ENCODE measurements at places on chromosomes 11 and 22.

DNA sequence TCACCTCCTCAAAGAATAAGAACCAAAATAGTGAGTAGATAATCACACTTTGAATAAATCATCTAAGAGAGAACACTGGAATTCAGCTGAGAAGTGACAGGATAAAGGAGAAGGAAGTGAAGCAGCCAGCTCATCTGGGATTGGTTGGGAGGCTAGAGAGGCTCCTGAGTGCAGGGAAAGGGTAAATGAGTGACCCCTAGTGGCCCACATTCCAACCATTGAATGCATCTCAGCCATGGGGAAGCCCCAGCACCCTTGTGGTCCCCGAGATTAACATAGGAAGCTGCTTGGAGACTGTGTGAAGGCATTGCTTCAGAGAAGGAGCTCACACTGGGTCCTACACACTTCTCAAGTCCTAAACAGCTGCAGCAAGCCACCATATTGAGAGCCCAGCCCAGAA, 82.3 kb downstream of the JRKL start:
- DNase-seq: no peak

- peak; percentile 22 for DNase-seq
These were observed 11.5 kb downstream of the CSNK1E start for GRCh38 chr22:38305471-38306448.

GRCh38 chr11:97772705-97773104, 1248.0 kb upstream of the CNTN5 start:
- no peak for DNase-seq

GRCh38 chr22:38753948-38754750, 1.6 kb downstream of the SUN2 start:
- DNase-seq: no peak

- DNase-seq: no peak
These were observed 217.3 kb upstream of the NARS2 start for GRCh38 chr11:78791964-78792363.

GRCh38 chr11:69669486-69669885, 5.7 kb downstream of the LTO1 start:
- no peak for DNase-seq

DNA sequence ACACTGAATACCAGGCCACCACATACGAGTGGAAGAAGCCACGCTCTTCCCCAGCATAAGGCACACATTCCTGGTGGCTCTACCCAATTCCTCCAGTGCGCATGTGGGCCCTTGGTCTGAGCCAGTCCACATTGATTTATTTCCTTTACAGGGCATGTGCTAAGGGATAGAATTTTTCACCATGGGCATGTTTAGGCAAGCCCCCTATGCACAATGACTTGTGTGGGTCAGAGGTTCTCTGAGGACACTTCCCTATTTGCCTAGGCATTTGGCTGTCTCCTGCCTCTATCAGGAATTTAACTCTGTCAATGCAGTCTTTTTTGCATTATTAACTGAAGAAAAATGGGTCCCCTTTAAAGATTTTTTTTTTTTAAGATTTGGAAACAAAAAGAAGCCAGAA, 718.1 kb downstream of the NTM start:
- no peak for DNase-seq

GRCh38 chr11:8587915-8588314, 6.1 kb downstream of the STK33 start:
- DNase-seq: no peak

DNA sequence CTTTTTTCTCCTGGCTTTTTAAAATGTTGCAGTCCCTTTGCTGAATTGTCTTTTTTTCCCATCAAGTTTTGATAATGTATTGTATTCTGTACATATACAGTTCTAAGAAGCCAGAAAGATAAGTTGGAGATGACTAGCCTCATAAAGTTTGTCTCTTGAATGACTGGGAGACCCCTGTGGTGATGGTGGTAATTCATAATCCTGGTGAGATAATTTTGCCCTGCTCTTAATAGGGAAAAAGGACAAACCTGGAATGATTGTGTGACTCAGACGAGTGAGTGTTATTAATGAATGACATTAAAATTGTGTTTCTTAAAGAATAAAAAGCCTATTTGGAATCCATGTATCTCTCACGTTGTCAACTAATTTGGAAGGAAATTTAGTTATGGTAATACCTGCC, 1.2 kb downstream of the HIKESHI start:
- no peak for DNase-seq

DNA sequence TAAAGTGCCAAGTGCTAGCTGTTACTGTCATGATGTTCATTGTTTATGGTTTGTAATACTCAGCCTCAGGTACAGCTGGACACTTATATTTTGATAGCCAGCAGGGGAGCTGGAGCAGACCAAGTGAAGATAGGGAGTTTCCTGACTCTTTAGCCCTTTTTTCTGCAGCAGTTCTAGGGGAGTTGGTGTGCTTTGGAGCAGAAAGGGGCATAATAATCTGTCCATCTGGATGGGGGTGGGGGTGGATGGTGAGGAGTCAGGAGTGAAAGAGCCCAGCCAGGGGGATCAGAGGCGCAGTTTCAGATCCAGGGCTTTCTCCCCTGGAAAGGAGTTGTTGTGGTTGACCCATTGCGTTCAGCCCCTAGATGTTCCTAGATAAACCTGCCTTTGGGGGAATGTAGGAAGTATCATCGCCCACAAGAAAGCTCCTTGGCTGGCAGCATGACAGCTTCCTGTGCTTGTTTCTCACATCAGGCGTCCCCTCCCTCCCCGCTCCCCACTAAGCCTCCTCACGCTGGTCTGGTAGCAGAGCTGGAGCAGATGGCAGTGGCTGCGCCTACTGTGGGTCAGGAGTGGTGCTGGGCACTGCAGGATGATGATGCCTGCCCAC, 41.9 kb downstream of the MED15 start:
- no peak for DNase-seq

DNA sequence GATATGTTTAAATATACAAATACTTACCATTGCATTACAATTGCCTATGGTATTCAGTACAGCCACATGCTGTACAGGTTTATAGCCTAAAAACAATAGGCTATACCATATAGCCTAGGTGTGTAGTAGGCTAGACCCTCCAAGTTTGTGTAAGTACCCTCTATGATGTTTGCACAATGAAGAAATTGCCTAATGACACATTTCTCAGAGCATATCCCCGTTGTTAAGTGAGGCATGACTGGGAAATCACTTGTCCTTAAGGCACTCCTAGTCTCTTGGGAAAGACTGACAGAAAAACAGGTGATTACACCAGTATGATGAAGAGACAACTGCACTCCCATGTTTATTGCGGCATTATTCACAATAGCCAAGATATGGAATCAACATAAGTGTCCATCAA, 187.2 kb downstream of the SPON1 start:
- DNase-seq: no peak

- no peak for DNase-seq
These were observed at the start of gene AP5B1 for GRCh38 chr11:65780770-65781151. TSS of gene AP5B1 (minus strand) at chr11:65780976. CDS start at chr11:65780591, 385 bp downstream.

DNA sequence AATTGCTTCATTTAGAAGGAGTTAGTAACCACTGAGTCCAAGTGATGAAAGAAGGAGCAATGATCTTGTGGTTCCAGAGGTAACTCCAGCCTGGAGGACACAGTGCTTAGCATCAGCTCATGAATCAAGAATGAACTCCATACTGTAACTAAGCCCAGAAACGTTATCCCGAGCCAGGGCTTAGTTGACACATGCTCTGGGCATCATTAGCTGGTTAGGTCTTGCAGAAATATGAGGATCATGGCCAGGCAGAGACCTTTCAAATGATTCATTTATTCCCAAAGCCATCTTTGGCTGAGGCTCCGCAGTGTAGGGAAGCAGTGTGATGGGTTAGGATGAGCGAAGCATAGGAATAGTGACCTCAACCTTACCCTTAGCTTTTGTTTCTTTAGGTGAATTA, 277.4 kb downstream of the FAM76B start:
- no peak for DNase-seq

- DNase-seq: no peak
These were observed 3.8 kb downstream of the MOB2 start for GRCh38 chr11:1482581-1483444.

DNA sequence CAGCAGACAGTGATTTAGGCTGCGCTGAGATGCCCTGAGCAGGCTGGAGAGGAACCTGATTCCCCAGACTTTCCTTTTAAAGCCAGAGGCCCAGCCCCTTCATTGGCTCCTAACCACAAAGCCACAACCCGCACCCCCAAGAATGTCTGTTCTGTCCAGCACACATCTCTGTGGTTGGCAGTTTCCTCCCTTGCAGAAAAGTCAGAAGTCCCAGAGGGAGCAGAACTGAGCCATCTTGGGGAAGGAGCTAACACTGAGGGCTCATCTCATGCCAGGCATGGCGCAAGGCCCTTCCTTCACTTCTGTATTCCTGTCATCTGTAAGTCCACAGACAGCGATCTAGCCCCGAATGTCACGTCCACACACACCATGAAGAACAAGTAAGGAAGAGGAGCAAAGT, 97.1 kb upstream of the SYT13 start:
- no peak for DNase-seq

DNA sequence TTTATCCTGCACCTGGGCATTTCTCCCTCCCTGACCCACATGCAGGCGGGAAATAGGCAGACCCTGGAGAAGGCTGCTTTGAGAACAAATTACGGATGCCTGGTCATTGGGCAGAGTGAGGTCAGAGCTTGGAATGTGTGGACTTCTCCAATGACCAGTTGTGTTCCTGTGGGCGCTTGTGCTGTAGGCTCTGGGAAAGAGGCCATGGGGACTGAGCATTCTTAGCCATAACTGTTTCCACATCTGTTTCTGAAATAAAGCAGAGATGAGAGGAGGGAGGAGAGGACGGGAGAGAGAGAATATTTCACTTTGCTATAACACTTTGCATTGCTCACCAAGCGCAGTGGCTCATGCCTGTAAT, 11.2 kb upstream of the TMEM184B start:
- DNase-seq: no peak

GRCh38 chr11:2377511-2378443, 667 bp downstream of the CD81 start:
- DNase-seq: no peak

DNA sequence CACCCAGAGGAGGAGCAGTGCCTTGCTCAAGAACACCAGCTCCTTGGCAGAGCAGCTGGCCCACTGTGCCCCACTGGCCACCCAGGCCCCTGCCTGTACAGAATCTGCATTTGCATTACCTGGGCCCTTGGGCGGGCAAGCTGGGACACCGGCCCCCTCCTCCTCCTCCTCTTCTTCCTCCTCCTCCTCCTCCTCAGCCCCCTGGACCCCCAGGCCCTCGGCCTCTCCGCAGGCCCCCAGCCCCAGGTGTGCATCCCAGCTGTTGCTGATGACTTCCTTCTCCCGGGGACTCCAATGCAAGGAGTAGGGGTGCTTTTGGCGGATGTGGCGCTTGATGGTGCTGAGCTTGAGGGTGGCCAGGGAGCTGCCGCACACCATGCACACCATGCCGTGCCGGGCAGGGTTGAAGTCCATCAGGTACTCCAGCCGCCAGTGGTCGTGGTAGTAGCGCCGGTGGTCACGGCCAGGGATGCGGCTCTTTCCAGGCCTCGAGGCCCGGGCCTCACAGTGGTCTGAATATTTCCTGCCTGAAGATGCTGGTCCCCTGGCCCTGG, 2.8 kb downstream of the ZFTA start:
- no peak for DNase-seq

GRCh38 chr22:28951969-28952521, 68.7 kb downstream of the ZNRF3 start:
- DNase-seq: no peak

DNA sequence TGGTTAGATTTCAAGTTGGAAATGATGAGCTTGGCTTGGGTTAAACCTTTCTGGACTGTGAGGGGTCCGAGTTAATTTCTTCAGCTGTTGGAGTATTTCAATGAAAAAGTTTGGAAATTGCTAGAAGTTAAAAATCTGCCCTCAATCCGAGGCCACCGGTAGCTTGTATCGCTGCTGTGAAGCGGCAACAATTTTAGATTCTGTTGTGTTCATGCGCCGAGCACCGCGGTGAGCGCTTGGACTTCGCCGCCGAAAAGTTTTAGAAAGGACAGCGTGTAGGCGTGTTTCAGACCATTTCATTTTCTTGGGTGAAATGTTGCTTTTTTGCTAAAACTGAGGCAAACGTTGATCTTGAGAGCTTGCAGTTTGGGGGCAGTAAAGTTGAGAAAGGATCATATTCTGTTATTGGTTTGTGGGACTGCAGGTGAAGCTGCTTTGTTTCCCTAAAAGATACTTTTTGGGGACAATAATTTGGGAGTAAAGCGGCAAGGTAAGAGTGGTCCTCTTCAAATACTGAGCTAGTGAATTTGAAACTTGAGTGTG, 928 bp downstream of the FBXO7 start:
- DNase-seq: no peak

- no peak for DNase-seq
These were observed 184.8 kb upstream of the ARHGAP20 start for GRCh38 chr11:110897035-110897434.

DNA sequence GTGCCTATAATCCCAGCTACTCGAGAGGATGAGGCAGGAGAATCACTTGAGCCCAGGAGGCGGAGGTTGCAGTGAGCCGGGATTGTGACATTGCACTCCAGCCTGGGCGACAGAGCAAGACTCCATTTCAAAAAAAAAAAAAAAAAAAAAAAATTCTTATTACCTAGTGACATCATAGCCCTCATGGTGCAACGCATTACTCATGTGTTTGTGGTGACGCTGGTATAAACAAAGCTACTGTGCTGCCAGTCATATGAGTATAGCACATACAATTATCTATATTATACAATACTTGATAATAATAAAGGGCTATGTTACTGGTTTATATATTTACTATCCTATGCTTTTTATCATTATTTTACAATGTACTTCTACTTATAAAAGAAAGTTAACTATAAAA, 41.2 kb downstream of the OR2AT4 start:
- no peak for DNase-seq

- no peak for DNase-seq
These were observed 31.8 kb downstream of the EIF3M start for GRCh38 chr11:32615422-32615821.

- DNase-seq: peak; percentile 66
These were observed 444.4 kb downstream of the DLG2 start for GRCh38 chr11:85182441-85183387.

- no peak for DNase-seq
These were observed 186.1 kb downstream of the ARHGAP42 start for GRCh38 chr11:100872951-100873740.

DNA sequence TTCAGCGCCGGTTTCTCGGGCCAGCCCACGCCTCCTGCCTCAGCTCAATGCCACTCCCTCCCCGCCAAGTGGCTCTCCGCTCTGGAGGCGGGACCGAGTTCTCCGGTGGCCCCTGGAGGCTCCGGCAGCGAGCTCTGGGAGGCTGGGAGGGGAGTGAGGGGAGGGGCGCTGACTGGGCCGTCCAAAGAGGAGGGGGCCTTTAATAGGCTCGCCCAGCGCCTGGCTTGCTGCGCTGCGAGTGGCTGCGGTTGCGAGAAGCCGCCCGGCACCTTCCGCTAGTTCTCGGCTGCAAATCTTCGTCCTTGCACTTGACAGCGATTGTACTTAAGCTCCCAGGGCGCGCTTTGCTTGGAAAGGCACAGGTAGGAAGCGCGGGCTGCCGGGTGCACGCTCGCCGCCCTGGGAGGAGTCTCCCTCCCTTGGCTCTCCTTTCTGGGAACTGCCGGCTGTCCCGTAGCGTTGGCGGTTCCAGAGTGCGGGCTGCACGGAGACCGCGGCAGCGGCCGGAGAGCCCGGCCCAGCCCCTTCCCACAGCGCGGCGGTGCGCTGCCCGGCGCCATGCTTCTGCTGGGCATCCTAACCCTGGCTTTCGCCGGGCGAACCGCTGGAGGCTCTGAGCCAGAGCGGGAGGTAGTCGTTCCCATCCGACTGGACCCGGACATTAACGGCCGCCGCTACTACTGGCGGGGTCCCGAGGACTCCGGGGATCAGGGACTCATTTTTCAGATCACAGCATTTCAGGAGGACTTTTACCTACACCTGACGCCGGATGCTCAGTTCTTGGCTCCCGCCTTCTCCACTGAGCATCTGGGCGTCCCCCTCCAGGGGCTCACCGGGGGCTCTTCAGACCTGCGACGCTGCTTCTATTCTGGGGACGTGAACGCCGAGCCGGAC, at the start of gene ADAMTS15:
ADAMTS15 (plus strand) TSS at position 230 of the 894 bp plus-strand sequence; CDS start at position 559, 329 bp downstream.
- peak; percentile 18 for DNase-seq

Measured in SK-N-MC (cell line).